ENCODE measurements at places on chromosomes 11 and 22.

DNA sequence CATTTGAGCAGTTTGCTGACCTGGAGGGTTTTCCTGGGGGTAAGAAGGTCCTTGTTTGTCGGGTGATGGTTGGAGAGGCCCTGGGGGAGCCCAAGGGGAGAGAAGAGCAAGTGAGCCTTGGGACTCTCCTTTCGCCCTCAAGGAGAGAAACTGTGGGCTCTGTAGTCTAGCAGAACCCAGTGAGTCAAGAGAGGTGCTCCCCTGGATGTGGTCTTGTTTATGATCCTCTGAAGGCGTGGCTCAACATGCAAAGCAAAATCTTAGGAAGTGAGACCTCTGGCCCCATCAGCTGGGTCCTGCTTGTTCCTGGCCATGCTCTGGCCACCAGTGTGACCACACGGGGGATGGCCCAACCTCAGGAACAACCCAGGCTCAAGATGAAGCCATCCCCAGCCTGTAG lies 66.5 kb upstream of the ALX4 start:
- DNase-seq: no peak

DNA sequence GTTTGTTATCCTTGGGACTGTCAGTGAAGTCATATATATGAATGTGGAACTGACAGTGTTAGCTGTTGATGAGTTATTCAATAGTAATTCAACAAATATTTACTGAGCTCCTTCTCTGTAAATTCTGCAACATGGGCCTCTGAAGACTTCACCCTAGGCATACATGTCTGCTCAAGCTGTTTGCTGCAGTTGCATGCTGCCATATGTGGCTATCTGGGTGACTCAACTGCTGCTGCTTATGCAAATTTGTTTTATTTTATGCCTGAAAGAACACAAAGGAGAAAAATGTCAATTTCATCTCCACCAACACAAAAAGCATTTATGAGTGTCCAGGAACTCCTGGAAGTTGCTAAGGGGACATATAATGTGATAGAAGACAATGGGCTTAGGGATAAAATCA lies 417.6 kb downstream of the AASDHPPT start:
- no peak for DNase-seq

DNA sequence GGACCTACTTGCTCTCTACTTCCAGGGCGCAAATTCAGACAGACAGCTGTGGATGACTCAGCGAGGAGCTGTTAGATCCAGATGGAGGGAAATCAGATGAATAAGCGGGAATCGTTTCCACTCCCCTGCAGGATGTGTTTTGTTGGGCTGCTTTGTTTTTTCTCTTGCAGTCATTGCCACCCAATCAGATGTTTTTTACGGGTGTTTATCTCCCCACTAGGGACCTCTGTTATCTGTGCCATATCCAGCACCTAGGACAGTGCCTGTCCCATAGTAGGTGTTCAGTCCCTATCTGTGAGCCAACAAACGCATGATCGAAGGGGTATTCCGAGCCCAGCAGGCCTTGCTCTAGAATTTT lies 51.1 kb upstream of the PARVG start:
- DNase-seq: no peak

GRCh38 chr22:35377735-35378134 lies 3.2 kb upstream of the HMOX1 start:
- DNase-seq: no peak

DNA sequence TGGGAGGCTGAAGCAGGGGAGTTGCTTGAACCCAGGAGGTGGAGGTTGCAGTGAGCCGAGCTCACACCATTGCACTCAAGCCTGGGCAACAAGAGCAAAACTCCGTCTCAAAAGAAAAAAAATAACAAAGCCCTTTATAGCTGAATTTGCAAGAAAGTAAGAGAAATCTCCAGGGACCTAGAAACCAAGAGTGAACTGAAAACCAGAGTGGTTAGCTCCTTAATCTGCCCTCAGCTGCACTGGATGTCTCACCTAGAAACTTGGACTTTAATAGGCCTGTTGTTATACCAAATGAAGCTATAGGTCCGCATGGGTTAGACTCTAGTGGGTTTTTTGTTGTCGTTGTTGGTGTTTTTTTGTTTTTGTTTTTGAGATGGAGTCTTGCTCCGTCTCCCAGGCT lies 4.1 kb downstream of the NEU3 start:
- no peak for DNase-seq

GRCh38 chr11:130631119-130631518 lies 182.7 kb downstream of the ADAMTS15 start:
- DNase-seq: no peak

GRCh38 chr22:23225337-23225723 lies 45.0 kb downstream of the BCR start:
- no peak for DNase-seq

DNA sequence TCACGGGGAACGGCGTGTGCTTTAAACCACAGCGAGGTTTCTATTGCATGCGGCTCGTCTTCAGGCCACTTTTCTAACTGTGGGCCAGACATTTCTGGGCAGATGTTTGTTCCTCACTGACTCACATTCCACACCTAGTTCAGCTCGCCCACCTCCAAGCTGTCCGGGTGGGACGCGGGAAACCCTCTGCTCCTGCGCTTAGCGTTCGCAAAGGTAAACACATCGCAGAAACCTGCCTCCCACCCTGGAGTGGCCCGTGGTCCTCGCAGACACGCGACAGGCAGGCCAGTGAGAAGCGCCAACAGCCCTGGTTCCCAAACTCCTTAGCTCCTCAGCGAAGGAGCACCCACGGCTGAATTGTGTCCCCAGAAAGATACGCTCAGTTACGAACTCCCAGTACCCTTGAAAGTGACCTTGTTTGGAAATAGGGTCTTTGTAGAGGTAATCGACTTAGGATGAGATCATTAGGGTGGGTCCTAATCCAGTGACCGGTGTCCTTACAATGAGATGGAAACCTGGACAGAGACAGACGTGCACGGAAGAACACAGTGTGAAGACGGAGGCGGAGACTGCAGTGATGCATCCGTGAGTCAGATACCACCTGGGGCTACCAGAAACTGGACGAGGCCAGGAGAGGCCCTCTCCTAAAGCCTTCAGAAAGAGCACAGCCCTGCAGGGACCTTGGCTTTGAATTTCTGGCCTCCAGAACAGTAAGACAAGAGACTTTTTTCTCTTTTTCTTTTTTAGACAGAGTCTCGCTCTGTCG lies 82.7 kb downstream of the CELSR1 start:
- no peak for DNase-seq

DNA sequence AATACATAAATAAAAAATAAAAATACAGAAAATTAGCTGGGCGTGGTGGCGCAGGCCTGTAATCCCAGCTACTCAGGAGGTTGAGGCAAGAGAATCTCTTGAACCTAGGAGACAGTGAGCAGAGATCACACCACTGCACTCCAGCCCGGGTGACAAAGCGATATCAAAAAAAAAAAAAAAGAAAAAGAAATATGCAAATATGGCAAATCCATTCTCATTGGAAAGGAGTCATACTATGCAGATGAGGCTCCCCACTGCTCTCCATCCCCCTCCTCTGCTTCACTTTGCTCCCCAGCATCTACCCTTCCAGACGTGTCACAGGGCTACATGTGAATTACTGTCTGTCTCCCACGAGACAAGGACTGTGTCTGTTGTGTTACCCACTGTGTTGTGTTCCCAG lies 36.3 kb upstream of the PDGFB start:
- no peak for DNase-seq

All from D341Med (cell line).